ENCODE measurements at places on chromosomes 16 and 17. TPM values are rescaled to one million over a fixed set of nuclear protein-coding genes. Genes with fewer than 3 reads are reported as not detected.

Gene MFSD6L
- total RNA-seq = not detected

- no peaks in the 10 kb centered on the region for H3K4me1 ChIP-seq
- DNase-seq = no peak
- no peak overlapping the region for H3K4me3 ChIP-seq
Observed at GRCh38 chr17:36752096-36752888, 150.9 kb downstream of the MRM1 start.

- no peaks in the 10 kb centered on the region for H3K36me3 ChIP-seq
- DNase-seq = peak; percentile 76
- H3K27ac ChIP-seq = no peak overlapping the region
- H3K4me3 ChIP-seq = peak overlapping the region; percentile 34
- H3K27me3 ChIP-seq = no peaks in the 10 kb centered on the region
Observed at GRCh38 chr17:81471818-81472456, 40.7 kb downstream of the ACTG1 start.

DNA sequence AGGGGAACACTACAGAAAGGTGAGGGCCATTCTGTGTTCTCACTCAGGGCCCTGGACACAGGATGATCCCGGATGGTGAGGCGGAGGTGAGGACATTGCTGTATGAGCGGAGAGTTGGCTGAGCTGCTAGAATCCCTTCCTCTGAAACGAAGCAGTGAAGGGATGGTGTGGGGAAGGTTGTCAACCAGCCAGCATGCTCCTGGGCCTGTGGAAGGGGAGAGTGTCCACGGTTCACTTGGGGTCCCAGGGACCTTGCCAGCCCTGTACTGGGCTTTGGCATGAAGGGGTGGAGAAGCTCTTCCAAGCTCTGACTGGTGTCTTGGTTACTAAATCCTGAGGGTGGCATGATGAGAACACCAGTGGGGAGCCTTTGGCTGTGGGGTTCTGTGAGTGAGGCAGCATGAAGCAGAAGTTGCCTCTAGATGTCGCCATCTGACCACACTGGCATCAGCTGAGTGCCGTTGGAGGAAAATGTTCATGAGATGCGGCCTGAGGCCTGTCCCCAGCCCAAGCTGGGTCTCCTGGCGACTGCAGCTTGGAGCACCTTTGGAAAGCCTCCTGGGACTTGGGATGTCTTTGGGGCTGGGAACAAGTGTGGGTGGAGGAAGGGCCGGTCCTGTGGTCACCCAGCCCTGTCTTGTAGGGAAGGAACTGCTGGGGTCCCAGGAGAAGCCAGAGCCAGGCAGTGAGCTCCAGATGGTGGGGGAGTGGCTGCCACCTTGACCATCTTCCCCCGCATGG lies 14.8 kb downstream of the PDP2 start:
- no peaks in the 10 kb centered on the region for H3K27me3 ChIP-seq
- no peaks in the 10 kb centered on the region for H3K36me3 ChIP-seq
- H3K27ac ChIP-seq = no peak overlapping the region
- peaks cover 19% of the 10 kb centered on the region for H3K4me1 ChIP-seq

Measured in ovary (tissue), 10 donors.